ENCODE measurements at places on chromosomes 5 and 9.

- DNase-seq: no peak
Measured at GRCh38 chr9:90547896-90548295, 94.7 kb downstream of the DIRAS2 start.

GRCh38 chr5:128154943-128155342 is 71.4 kb downstream of the SLC12A2 start:
- no peak for DNase-seq

- DNase-seq: no peak
Measured at GRCh38 chr5:134911285-134912206, 6.6 kb downstream of the PCBD2 start.

- DNase-seq: no peak
Measured at GRCh38 chr5:61653807-61654580, 321.9 kb downstream of the ZSWIM6 start.

- DNase-seq: no peak
Measured at GRCh38 chr5:76376148-76376865, 26.8 kb upstream of the IQGAP2 start.

GRCh38 chr5:74631081-74631953 is 9.2 kb downstream of the ENC1 start:
- DNase-seq: peak; percentile 60

GRCh38 chr5:8907168-8907868 is 638.6 kb downstream of the SEMA5A start:
- no peak for DNase-seq

DNA sequence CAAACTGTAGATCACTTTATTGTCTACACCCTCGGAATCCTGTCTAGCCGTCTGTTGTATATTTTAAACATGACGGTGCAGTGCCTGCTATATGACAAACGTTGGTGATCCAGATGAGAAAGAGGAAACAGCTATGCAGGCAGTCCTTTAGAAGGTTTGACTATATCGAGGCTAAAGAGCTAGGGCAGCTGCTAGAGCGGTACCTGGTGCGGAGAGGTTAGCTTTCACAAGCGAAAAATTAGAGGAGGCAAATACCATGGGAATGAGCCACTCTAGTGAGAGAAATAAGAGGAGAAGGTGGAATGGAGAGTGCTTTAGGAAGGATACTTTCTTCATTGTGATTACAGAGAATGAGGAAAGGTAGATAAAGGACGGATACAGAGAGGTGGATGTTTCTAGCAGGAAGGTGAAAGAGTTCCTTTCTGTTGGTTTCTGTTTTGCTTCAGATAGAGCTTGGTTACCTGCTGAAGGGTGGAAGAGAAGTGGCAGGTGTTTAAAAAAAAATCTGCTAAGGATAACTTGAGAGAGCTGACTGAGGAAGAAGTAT is 959 bp upstream of the FBXL17 start:
- DNase-seq: peak; percentile 46

DNA sequence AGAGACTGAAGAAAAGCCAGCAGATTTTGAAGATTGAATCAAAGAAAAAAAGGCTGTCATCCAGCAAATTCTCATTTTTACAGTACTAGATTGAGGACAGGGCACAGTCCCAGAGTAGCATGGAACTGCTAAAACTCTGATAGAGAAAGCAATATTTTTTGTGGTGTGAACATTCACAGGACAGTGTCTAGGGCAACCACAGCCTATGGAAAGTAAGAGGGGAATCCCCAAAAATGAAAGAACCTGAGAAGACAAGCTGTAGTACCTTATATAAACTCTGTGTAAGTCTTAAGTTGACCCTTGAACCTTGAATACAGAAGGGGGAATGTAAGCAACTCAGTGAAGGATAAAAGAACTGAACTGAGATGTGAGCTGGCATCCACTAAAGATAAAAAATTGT is 540.3 kb downstream of the HINT1 start:
- DNase-seq: no peak

DNA sequence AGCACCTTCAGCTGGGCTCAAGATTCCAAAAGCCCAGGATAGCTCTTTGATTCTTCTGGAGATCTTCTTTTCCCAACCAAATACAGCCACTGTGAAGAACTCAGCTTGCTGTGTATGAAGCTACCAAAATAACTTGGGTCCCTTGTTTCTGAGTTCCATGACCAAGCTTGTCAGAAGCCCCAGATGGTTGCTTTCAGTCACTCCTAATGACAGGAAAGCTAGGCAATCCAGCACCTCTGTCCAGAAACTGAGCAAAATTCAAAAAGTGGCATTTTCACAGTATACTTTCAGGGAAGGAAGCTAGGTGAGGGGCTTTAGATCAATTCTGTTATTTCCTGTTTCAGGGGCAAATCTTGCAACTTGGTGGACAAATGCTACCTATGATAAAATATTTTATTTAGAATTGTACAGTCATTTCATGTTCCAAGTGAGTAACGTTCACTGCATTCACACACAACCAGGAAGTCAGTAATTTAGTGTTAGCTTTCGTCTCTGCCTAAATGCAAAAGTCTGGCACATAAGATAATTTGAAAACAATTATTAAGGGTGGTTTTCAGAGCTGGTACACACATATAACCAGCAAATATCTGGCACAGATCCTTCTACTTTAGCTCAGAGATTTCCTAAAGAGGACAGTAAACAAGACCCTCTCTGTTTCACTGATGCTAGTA is 330.1 kb downstream of the GLIS3 start:
- DNase-seq: no peak

- no peak for DNase-seq
Measured at GRCh38 chr9:37251452-37251851, 131.1 kb downstream of the ZCCHC7 start.

GRCh38 chr5:176629853-176630680 is at the start of the genes EIF4E1B and SNCB:
Gene EIF4E1B, plus strand, starts transcription at chr5:176630675. Its CDS starts 12,113 bp downstream, at chr5:176642788.
Gene SNCB, minus strand, starts transcription at chr5:176630534. Its CDS starts 880 bp downstream, at chr5:176629654.
- DNase-seq: peak; percentile 87

DNA sequence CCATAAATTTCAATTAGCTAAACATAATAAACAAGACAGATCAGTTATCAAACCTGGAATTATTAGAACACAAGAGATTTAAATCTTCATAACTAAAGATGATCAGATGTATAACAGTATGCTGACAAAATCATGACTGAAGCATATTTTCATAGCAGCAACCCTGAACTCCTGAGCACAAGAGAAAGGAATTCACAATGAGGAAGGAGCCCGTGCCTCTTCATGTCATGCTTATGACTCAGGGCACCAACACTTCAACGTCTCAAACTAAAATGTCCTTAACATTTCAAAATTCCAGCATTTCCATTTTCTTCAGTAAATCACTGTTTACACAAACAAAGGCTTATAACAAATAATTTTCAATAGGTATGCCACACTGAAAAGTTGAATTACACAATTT is 6.7 kb downstream of the AP3B1 start:
- no peak for DNase-seq

- DNase-seq: no peak
Measured at GRCh38 chr9:126407114-126407870, 80.7 kb downstream of the MVB12B start.

- no peak for DNase-seq
Measured at GRCh38 chr5:77015938-77016569, 14.2 kb upstream of the AGGF1 start.

- DNase-seq: no peak
Measured at GRCh38 chr9:21679432-21679831, 123.0 kb upstream of the MTAP start.
